ENCODE measurements at places on chromosomes 1 and 21.

- no peak for DNase-seq
Measured at GRCh38 chr21:45898781-45899180, 82.8 kb upstream of the COL6A1 start.

- DNase-seq = no peak
Measured at GRCh38 chr1:160806784-160807183, 10.8 kb downstream of the LY9 start.

DNA sequence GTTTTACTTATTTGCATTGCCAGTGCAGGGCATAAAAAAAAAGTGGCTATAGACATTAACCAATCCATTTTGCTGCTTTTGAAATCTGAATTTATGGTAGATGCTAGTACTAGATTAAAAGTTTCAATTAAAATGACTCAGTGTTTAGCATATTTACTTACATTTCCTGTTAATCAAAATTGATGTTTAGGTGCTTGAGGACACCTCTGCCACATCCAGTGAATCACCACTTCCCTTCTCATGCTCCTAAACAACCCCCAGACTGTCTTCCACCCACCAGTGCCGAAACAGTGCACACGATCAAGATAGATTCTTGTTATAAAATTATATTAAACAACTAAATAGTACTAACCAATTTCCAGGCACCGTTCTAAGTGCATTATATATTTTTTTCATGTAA lies 32.7 kb downstream of the HSD17B7 start:
- DNase-seq = no peak

- DNase-seq = no peak
Measured at GRCh38 chr1:58941471-58942289, 157.8 kb upstream of the JUN start.

- DNase-seq = no peak
Measured at GRCh38 chr1:30882678-30883388, 25.7 kb downstream of the SDC3 start.

DNA sequence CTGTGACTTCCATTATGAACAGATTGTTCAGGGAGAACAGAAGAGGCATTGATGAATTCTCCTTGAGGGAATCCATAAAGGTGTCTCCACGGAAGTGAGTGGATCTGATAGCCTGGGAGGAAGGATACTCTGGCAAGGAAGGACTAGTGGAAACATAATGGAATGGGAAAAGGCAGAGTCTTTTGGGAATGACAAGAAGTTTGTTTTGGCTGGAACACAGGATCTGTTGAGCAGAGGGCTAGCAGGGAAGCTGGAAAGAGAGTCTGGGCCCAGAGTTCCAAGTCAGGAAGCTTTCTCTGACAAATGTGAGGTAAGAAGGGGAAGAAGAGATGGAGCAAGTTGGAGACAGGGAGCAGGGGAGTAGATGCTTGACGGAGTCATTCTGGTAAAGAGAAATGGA lies 8.1 kb downstream of the ADAMTS5 start:
- DNase-seq = no peak

- no peak for DNase-seq
Measured at GRCh38 chr1:178619042-178619927, 105.8 kb upstream of the RALGPS2 start.

Data from IMR-90 (cell line).